Adrenal gland (tissue), 19 donors: ENCODE measurements at places on chromosomes 2 and 18.

GRCh38 chr2:241950413-241951315, 81.1 kb downstream of the RTP5 start:
- DNase-seq: peak; percentile 92

DNA sequence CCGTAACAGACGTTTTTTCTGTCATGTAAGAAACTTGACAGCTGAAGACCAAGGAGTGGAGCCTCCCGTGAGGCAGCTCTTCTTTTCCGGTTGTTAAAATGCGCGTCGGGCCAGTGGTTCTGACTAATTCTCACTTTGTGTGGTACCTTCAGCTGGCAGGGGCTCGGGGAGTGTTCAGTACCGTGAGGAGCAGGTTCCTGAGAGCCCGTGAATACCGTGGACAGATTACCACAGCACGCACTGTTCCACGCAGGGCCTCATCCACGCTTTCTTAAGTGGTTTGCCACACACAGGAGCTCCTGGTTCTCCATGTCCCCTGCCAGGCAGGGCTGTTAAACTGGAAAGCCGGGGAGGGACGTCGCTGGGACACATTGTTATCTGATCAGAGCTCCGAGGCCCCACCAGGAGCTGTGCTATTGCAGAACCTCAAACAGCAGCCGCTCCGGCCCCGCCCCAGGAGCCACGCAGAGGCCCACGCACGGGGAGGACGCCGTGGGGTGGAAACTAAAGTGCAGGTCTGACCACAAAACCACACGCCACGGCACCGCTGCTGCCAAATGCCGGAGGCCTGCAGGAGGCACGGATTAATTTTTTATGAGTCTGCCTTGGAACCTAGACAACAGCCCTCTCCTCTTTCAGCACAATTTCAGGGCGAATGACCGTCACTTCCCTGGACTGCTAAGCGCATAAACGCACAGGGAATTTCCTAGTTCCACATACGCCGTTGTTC, 43.3 kb downstream of the NFATC1 start:
- no peak for DNase-seq

DNA sequence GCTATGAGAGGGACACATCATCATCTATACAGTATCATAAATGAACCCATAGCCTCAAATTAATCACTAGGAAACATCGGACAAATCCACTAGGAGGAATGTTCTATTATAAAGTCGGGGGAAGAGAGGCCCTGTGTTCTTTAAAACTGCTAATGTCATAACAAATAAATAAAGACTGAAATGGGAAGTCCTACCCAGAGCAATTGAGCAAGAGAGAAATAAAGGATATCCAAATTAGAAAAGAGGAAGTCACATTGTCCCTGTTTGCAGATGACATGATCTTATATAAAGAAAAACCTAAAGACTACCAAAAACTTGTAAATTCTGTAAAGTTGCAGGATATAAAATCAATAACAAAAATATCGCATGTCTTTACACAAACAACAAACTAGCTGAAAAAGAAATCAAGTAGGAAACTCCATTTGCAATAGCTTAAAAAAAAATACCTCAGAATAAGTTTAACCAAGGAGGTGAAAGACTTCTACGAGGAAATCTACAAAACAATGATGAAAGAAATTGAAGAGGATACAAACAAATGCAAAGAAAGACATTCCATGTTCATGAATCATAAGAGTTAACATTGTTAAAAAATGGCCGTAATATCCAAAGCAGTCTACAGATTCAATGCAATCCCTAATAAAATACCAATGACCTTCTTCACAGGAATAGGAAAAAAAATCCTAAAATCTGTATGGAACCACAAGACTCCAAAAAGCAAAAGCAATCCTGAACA, 30.6 kb downstream of the RTN4 start:
- no peak for DNase-seq

DNA sequence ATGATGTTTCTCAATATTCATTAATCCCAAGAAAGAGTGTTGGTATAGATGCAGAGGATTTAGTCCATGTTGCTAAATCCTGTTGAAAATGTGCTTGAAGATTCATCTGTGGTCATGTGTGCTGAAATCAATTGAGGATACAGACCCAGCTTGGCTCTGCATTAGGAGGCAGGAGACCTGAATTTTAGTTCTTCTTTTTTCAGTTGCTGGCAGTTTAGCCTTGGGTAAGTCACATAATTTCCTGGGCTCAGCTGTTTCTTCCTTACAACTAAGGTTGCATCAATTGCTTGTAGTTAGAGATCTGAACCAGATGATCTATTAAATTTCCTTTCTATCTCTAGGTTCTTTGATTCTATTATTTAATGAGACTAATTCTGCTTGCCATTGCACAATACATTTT, 54.4 kb downstream of the SETBP1 start:
- DNase-seq: no peak

GRCh38 chr2:28442328-28442727, 49.7 kb downstream of the FOSL2 start:
- no peak for DNase-seq

- DNase-seq: no peak
Observed at GRCh38 chr2:99748344-99748743, 258.5 kb upstream of the REV1 start.
